ENCODE measurements at places on chromosomes 2 and 18.
A peak's percentile ranks its signal among the peaks of the same experiment; 100 is the strongest.

- no peak for DNase-seq
Observed at GRCh38 chr18:11119550-11119949, 29.8 kb downstream of the PIEZO2 start.

- DNase-seq, result no peak
Observed at GRCh38 chr2:179543361-179543901, 278.8 kb upstream of the SESTD1 start.

DNA sequence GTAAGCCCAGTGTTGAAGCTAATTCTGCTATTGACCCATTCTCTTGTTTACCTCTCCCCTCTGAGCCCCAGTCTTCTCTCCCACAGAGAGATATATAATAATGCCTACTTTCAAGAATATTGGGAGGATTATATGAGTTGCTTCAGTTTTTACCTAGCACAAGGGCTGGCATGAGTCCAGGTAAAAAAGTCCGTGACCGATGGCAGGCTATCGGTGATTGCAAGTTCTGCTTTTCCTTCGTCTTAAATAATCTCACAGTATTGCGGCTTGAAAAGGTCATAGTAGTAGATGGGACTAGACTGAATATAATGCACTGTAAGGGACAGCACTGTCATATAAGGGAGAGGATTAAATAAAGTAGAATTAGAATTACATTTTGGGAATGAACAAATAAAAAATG, 77.6 kb downstream of the KIF5C start:
- no peak for DNase-seq

DNA sequence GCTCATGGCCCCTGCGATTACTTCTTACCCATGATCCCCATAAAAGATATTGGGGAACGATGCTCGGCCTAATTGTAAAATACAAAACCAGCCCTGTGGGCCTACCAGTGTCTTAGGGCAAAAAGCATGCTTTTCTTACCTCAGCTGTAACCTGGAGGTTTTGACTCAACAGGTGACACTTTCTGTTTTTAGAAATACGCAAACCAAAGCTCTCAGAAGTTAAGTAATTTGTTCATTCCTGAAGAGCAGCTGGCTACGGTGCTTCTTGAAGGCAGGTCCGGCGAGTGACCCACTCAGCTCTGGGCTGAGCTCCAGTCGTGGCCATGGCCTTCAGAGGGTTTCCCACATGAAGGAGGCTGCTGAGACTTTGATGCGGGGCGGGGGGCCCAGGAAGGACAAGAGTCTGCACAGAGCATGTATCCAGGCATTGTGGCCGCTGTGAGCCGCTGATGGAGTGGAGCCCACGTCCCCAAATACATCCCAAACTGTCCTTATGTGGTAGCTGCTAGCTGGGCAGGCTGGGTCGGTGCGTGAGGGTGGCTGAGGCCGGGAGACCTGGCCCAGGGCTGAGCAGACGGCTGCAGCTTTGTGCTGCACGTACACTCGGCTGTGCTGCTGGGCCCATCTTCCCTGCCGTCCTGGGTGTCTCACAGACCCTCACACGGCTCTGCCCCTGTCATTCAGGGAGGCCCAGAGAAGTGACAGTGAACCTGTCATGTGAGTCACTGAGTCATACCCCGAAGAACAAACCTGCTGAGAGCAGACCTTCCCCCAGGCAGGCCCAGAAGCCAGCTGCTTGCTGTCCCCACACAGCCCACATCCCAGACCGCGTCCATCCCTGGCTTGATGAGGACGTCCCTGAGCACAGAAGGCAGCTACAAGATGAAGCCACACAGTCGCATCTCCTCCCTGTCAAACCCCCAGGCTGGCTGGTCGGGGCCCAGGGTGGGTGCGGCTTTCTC, 34.1 kb downstream of the ITGB1BP1 start:
- DNase-seq, result no peak

DNA sequence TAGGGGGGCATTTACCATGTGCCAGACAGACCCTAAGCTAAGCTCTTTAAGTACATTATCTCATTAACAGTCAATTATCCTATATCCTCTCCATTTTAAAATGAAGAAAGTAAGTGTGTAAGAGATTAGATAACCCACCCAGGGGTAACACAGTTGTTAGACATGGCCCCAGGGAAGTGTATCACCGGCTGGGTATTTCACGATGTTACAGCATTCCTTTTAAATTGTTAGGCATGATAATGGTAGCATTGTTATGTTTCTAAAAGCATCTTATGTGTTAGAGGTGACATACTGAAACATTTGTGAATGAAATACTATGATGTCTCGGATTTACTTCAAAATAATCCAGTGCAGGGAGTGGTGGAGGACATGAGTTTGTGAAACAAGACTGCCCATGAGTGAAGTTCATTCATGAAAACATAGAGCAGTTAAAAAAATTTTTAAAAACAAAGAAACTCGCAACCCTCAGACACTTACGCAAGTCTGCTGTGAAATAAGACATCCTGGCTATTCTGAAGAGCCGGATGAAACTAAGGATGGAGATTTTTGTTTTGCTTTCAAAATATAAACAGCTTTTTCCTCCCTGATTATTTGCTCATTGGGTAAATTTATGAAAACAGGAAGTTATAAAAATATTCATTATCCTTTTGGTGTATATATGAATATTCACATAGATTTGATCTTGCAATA, 54.9 kb downstream of the IL1RL2 start:
- no peak for DNase-seq

DNA sequence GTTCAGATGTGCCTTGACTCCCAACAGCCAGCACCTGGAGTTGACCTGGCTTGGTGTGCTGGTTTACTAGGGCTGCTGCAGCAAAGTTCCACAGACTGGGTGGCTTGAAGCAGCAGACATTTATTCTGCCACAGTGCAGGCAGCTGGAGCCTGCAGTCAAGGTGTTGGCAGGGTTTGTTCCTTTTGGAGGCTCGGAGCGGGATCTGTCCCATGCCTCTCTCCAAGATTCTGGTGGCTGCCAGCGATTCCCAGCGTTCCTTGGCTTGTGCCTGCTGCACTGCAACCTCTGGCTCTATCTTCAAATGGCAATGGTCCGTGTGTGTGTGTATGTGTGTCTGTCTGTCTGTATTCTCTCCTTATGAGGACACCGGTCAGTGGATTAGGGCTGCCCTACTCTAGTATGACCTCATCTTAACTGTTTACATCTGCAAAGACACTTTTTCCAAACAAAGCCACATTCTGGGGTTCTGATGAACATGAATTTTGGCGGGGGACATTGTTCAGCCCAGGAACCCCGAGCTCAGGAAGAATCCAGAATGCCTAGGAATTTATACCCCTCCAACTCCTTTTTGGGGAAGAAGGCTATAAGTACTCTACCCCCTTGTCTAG, 44.7 kb upstream of the TMEM131 start:
- DNase-seq, result no peak

DNA sequence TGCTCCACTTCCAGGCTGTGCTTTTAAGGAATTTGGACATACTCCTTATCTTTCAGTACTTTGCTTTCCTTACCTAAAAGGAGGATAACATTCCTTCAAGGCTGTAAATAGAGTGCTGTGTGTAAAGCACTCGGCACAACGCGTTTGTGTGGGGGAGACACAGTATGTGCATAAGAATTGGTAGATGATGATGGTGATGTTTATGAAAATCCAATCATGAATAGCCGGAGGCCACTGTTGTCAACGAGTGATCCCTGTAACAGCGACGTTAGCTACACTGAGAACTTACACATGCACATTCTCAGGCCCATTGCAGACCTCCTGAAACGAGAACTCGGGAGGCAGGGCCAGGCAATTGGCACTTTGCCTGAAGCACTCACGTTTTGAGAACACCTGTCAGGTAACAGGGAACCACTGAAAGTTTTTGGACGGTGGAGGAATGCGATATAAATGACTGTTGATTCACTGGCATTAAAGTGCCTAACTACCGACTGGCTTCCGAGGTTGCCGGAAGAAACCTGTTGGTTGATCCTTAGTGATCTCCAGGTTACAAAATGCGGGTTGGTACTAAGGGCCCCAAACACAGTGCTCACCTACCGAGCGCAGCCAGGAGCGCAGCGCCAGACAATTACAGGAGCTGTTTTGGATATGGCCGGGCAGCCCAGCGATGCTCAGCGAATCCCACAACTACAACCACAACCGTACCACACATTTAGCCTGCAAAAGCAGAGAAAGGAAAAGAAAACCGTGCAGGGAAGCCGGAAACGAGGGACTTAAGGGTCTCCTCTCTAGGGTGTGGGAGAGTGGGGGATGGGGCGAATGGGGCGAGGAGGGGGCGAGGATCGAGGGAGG, 1.0 kb upstream of the MAP4K4 start:
- DNase-seq, result no peak

- no peak for DNase-seq
Observed at GRCh38 chr2:156803243-156803642, 367.1 kb downstream of the GPD2 start.

- no peak for DNase-seq
Observed at GRCh38 chr2:63977904-63978303, 41.3 kb downstream of the VPS54 start.

DNA sequence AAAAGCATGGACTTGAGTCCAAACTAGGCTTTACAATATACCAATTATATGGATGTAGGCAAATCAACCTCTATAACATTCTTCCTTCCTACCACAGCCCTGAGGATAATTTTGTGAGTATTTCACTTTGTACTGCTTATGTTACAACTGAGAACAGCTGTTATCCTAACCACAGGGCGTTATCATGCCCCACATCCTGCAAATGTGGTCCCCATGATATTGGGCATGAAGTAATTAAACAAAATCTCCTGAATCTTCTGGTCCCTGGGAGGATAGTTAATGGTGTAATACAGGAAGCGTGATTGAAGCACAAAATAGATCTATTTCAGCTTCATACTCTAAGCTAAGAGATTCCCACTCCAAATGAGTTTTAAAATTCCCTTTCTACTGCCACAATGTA, 223.6 kb downstream of the CDH20 start:
- DNase-seq, result peak; percentile 34

GRCh38 chr18:7733642-7734041, 166.5 kb downstream of the PTPRM start:
- no peak for DNase-seq

- DNase-seq, result no peak
Observed at GRCh38 chr18:67735506-67735905, 219.0 kb upstream of the DSEL start.

DNA sequence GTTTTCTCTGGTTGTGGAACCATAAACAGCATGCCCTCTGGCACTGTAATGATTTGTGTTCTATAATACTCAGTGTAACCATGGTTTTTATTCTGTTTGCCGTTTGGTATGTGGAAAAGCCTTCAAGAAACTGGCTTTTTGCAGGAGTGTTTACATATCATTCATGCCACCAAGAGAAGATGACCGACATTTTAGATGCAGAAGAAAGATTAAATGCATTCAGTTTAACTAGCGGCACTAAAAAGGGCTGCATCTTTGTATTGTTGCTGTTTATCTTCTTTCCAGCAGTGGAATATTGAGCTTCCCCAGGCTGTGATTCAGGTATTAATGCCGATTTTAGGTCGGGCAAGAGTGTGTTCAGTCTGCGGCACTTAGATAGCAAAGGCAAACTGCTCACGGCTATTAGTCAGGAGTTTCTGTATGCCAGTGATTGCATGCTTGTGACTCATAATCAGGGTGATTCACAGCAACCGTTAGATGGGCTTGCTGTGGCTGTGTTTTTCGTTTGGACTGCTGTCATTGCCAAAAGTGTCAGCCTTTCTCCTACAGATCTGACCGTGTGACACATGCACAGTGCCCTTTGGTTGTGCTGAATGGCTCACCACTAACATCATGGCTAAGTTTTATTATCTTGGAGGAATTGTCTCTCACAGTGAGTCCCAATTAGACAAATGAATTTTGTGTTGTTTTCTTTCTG, 479.7 kb downstream of the PARD3B start:
- peak; percentile 45 for DNase-seq

DNA sequence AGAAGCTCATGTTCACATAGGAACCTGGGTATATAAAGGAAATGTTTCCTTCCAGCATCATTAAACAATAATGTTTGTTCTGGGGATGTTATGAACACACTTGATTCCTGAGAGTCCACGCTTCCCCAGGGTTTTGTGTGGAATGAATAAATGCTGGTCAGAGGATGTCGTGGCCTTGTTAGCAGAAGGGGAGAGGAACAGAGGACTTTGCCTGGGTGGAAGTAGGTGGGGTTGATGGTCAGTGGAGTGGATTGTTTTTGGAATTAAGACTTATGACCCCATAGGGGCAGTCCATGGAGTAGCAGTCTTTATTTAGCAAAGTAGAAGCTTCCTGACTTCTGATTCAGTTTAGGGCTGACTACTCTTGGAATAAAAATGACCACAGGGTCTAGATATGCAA, 139.6 kb downstream of the MYO1B start:
- no peak for DNase-seq

GRCh38 chr2:137118140-137118539, 352.8 kb downstream of the THSD7B start:
- no peak for DNase-seq

- DNase-seq, result no peak
Observed at GRCh38 chr2:186909095-186909494, 60.1 kb upstream of the ZSWIM2 start.

DNA sequence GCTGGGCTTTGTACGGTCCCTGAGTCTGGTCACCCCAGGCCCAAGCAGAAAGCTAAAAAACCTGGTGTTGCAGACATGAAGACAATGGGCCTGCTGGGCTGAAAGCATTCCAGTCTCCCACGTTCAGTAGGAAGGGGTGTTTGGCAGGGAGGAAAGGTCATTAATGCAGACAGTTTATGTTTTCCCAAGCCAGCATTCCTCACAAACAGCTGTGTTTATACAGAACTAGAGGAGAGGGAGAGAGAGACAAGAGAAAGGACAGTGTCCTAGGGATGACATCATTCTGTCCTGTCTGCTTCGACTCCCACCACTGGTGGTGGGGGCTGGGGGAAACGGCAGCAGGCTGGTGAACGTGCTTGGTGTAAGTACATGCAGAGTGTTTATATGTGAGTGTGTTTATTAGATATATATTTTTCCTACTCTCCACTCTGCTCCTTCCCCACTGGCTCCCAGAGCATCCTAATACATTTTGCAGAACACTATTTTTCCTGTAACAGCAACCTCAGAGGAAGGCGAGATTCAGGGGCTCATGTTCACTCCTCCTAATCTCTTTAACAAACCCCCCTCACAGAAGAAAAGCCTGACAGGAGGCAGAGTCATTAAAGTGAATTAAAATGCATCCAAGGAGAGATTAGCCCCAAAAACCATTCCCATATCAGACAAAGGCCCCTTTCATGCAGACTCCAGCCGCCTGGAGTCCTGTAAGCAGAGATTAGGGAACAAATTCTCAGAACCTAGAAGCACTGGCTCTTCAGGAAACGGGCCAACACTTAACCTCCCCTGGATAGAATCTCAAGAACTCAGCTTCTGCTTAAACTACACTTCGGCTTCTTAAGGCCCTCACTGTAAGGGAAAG, 380.4 kb downstream of the TNS1 start:
- no peak for DNase-seq

DNA sequence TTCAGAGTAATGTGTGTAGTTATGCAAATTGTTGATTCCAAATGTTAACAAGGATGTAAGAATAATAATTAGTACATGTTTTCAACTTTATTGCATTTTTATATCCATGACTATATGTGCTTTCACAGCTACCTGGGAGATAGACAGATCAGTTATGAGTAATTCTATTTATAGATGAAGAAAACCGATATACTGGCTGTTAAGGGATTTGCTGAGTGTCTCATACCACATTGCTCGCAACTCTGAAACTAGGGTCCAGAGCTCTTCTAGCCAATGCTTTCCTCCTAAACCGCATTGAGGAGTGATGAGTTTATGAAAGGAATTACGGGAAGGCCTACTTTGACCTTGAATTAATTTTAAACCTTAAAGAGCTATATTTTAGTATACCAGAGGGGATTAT, 202.3 kb downstream of the MYO3B start:
- DNase-seq, result no peak
